ENCODE measurements at places on chromosomes 11 and 22.
A peak's percentile ranks its signal among the peaks of the same experiment; 100 is the strongest.

GRCh38 chr22:30890686-30891442 lies 77.7 kb downstream of the MORC2 start:
- peak; percentile 52 for DNase-seq

DNA sequence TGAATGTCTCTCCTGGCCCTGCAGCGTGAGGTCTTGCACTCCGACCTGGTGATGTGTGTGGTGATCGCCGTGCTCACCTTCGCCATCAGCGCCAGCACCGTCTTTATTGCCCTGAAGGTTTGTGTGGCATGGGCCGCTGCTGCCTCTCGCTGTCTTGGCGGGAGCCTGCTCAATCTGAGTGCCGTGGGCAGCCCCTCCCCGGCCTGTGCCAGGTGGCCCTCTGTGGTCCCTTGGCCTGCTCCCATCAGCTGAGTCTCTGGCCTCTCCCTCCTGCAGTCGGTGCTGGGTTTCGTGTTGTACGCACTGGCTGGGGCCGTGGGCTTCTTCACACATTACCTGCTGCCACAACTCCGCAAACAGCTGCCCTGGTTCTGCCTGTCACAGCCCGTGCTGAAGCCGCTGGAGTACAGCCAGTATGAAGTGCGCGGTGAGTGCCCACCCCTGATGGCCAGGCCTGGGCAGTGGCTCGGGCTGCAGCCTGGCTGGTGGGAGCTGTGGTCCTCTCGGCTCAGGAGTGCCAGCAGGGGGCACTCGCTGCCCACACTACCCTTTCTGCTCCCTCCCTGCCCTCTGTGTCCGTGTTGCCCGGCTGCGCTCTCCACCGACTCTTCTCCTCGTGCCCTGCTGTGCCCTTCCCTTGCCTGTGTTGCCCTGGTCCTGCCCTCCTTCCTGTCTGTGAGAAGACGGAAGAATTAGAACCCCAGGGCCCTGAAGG lies 10.2 kb downstream of the PCNX3 start:
- peak; percentile 50 for DNase-seq

DNA sequence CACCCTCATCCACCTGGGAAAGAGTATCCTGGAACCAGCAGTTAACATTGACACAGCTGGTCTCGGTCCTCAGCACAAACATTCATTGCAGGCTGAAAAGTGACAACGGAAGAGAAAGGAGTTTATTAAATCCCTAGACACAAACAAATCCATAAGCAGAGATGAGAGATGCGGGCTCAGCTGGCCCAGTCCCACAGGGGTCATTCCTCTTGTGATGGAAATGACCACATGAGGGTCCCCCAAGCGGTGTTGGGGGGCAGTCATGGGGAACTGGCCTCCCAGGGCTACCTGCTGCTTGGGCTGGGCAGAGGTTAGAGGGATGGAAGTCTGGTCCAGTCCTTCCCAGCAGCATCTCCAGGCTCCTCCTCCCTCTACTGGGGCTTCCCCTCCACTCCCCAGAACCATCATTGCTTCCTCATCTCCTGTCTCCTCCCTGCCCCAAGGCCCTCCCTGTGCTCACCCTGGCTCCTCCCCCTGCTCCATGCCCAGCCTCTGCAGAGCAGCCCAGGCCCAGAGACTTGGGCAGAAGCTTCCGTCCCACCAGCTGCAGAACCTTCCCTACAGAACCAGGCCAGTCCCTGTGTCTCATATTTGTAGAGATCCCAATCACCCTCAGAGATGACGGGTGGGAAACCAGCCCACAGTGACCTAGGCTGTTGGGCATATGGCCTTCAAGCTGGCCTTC lies 5.4 kb upstream of the IGLL5 start:
- DNase-seq = peak; percentile 5

GRCh38 chr11:120198787-120199469 lies 11.9 kb upstream of the OAF start:
- no peak for DNase-seq

- DNase-seq = no peak
These were observed 104.3 kb downstream of the TRAF6 start for GRCh38 chr11:36405585-36406367.

GRCh38 chr11:77035580-77035979 lies 1.4 kb downstream of the B3GNT6 start:
- no peak for DNase-seq

DNA sequence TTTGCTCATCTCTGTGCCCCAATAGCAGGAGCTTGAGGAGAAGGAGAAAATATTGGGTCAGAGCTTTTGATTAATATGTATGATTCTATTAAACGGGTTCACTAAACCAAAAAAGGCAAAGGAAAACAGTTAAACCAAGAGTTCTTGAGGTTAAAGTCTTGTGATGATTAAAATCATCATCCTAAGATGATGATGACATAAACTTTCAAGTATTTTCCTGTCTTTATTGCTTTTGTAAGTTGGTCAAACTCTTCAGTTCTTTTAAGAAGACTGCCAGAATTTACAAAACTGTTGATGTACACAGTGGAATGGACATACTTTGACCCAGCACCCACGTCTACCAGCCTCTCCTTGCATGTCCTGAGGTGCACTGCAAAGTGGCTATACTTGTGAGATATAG lies 41.0 kb downstream of the FDX1 start:
- DNase-seq = peak; percentile 50

GRCh38 chr11:15806217-15806616 lies 550.1 kb downstream of the SOX6 start:
- DNase-seq = no peak

GRCh38 chr11:82981852-82982251 lies 80.3 kb downstream of the DDIAS start:
- no peak for DNase-seq

DNA sequence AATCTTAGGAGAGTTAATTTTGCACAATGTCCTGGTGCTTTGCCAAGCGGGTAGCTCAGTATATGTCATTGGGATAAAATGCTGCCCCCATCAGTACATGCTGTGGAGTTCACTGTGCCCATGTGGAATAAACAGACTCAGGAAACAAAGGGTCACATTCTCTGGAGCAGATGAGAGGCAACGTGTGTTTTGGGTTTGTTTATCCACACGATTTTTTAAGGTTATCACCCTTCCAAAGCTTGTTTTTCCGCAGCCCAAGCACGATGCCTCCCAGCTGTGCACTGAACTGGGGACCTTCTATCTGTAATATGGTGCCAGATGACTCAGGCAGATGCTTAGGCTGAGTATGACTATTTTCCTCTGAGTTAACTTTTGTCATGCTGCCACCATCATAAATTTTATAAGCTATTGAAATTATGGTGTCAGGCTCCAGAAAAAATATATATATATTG lies 6.5 kb downstream of the OR4D6 start:
- peak; percentile 24 for DNase-seq

DNA sequence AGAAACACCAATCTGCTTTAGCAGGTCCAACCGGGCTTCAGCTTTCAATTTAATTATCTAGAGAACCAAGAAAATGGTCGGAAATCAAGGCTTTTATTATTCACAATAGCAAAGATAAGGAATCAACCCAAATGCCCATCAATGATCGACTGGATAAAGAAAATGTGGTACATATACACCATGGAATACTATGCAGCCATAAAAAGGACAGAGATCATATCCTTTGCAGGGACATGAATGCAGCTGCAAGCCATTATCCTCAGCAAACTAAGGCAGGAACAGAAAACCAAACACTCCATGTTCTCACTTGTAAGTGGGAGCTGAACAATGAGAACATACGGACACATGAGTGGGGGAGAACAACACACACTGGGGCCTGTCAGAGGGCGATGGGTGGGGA lies 53.8 kb downstream of the ATG16L2 start:
- no peak for DNase-seq

DNA sequence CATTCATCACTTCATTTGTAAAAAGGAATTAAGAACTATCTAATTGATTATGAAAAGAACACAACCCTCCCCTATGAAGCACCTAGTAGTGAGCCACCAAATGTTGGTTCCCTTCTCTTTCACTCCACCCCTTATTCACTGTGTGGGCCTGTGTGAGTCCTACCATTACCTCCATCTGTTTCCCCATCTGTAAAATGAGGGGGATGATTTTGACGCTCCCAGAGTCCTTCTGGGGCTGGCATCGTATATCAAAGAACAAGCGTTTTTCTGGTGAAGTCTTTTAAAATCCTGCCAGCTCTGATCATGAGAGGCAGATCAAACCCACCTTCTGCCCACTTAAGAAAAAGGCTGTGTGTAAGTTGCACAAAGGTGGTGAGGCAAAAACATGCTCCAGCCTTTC lies 96.6 kb upstream of the SEZ6L start:
- DNase-seq = no peak
